Stimulated activated CD4-positive, alpha-beta T cell treated with anti-CD3 and anti-CD28 coated beads, Interleukin-1b, Interleukin-23, amount 100 ng/mL, for 24 hours (primary cell): ENCODE measurements at places on chromosomes 7 and 10.
A peak's percentile ranks its signal among the peaks of the same experiment; 100 is the strongest.

GRCh38 chr10:102819054-102819453 is 18.2 kb downstream of the CYP17A1 start:
- no peak for DNase-seq

GRCh38 chr7:24896031-24896501 is 83.9 kb downstream of the OSBPL3 start:
- no peak for DNase-seq

- no peak for DNase-seq
These were observed 75.6 kb downstream of the CTBP2 start for GRCh38 chr10:125084614-125085257.

GRCh38 chr7:37659971-37660565 is 23.5 kb upstream of the GPR141 start:
- DNase-seq, result no peak

GRCh38 chr10:118568327-118568848 is 27.1 kb downstream of the PRLHR start:
- peak; percentile 12 for DNase-seq

DNA sequence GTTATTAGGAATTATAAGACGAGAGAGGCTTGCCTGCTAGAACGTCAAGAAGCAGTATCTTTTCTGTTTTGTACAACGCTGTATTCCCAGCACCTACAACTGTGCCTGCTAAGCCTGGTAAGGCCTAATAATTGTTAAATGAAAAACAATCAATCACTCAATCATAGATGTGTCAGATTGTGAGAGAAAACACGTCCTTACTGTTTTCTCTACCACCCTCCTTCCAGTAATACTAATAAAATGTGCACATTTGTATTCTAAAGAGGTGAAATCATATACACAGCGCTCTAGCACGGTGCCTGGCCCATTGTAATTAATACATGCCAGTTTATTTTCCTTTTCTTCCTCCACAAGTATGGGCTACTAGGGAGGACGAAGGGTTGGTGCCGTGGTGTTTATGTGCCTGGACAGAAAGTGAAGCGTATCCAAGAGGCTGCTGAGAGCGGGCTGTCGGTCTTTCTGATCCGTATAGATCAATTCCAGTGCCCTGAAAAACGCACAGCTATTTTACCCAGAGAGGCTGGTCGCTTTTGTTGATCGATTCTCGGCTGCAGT is 1.5 kb upstream of the AUTS2 start:
- DNase-seq, result no peak

GRCh38 chr10:131954356-131954965 is 27.3 kb downstream of the BNIP3 start:
- no peak for DNase-seq

DNA sequence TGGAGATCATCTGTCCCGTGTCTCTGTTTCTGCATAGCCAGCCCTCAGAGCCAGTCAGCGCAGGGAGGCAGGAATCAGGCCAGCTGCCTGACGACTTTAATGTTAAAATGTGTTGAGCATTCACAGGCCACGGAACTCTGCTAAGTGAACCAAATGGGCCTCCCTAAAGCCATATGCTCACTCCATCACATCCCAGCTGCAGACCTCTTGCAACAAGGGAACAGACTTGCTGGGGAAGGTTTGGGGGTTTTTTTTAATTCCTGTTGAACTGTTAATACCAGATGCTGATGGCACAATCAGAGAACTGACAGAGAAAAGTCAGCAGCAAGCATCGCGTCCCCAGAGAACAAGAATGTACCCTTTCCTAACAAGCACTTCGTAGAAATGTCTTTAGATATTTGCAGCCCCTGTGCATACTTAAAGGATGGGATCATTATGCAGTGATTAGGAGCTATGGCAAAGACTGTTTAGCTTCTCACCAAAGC is 900.4 kb upstream of the AUTS2 start:
- DNase-seq, result no peak
